Esophagus mucosa (tissue), 1 donor: ENCODE measurements at places on chromosomes 12 and 14. TPM values are rescaled to one million over a fixed set of nuclear protein-coding genes. Genes with fewer than 3 reads are reported as not detected.

GRCh38 chr14:89586258-89587135 lies 169.5 kb upstream of the FOXN3 start:
- no peak for ATAC-seq

DNA sequence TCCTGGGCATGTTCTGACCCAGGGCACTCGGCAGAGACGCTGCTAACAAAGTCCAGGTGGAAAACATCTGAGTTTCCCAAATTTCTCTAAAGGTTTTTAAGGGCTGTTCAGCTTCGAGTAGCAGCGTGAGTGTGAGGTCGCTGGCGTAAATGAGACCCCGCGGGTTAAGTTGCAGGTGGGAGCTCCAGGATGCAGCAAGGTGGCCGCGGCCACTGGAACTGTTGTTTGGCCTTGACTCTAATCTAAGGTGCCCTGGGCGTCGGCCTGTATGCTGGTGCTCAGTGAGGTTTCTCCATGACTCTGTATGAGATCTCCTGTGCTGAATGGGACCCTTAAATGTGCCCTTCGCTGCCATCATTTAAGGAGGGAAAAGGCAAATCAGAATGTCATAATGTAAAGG lies 50.7 kb downstream of the ELK3 start:
- no peak for ATAC-seq

GRCh38 chr12:94900496-94900895 lies 103.0 kb downstream of the NDUFA12 start:
- ATAC-seq, result no peak

Gene TAS2R9
- not detected for total RNA-seq

Gene KCNK10
- total RNA-seq, result 3.9 TPM

GRCh38 chr12:32478858-32479725 lies 79.7 kb downstream of the FGD4 start:
- no peak for ATAC-seq
